Cortex of kidney (tissue), 1 donor: ENCODE measurements at places on chromosomes 3 and 15.

- no peak for DNase-seq
Observed at GRCh38 chr15:100394736-100395440, 53.1 kb upstream of the ADAMTS17 start.

DNA sequence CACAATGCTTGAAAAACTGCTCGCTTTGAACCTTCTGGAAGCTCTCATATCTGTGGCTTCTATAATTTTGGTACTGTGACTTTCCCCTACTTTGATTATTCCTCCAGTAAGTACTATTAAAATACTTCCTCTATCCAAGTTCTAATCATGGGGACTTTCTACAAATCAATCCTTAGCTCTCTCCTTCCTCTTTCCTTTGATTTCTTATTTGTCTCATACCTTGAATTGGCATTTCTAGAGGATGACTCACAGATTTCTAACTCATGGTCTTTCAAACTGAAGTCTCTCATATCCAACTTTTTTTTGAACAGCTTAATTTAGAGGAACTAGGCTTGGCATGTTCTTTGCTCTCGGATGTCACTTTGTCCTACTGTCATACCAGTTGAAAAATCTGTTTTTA, 241.8 kb downstream of the TBC1D5 start:
- DNase-seq: no peak

GRCh38 chr3:22371036-22371435, 620.0 kb upstream of the ZNF385D start:
- no peak for DNase-seq

GRCh38 chr15:85353516-85353915, 26.9 kb upstream of the AKAP13 start:
- no peak for DNase-seq

DNA sequence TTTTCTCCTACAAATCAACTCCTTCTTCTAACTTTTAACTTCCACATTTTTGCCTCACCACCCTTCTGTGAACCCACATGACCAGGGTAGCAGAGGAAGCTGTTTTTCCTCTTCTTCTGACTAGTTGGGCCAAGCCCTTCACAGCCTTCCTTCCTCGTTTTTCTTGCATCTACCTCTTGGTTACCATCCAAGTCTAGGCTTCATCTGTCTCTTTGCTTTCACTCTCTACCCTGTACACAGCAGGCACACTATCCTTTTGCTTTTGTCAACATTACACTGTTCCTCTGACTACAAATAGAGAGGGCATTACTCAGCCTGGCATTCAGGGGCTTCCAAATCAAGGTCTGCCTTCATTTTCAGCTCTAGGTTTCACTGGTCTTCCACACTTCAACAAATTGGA, 22.0 kb downstream of the SLC9A9 start:
- DNase-seq: no peak

- DNase-seq: no peak
Observed at GRCh38 chr3:141487521-141488252, 860 bp downstream of the RASA2 start.

DNA sequence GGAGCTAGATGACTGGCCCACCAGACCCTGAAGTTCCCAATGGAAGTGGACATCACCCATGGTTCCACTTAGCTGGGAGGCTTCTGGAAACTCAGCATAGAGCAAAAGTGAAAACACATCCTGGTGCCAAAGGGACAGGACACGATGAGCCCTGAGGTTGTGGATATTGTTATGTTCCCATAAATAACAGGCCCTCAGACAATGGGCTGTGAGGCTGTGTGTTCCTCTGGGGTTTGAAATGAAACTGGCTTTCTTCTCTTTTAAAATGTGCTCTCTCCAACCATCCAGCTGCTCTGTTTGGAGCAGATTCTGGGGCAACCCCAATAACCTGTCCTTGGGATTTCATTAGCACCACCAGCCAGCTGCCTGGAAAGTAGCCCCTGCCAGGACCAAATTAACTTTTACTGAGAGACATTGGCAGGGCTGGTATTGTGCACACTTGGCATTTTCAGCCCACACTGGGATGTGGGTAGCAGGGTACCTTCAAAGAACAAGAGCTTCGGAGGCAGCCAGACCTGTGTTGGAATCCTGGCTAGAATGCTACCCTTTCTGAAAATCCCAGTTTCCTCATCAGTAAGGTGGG, 97.5 kb downstream of the DNAJB8 start:
- no peak for DNase-seq

- DNase-seq: no peak
Observed at GRCh38 chr15:70823196-70823595, 30.8 kb downstream of the LARP6 start.

DNA sequence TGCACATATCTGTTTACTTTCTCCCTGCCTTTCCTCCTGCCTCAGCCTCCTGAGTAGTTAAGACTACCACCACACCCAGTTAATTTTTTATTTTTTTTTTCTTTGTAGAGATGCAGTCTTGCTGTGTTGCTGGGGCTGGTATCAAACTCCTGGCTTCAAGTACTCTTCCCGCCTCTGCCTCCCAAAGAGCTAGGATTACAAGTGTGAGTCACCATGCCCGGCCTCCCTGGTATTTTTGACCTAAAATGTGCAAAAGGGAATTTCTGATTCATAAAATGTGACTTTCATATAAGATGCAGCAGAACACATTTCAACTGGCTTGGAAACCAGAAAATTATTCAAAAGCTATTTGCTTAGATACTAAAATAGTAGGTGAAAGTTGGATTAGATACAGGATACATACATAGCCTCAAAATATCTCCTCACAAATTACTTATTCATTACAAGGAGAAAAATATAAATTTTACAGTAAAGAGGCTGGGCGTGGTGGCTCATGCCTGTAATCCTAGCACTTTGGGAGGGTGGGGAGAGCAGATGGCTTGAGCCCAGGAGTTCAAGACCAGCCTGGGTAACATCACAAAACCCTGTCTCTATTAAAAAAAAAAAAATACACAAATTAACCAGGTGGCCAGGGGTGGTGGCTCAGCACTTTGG, 32.0 kb downstream of the MAP4 start:
- no peak for DNase-seq
